ENCODE measurements at places on chromosomes 12 and 14.

DNA sequence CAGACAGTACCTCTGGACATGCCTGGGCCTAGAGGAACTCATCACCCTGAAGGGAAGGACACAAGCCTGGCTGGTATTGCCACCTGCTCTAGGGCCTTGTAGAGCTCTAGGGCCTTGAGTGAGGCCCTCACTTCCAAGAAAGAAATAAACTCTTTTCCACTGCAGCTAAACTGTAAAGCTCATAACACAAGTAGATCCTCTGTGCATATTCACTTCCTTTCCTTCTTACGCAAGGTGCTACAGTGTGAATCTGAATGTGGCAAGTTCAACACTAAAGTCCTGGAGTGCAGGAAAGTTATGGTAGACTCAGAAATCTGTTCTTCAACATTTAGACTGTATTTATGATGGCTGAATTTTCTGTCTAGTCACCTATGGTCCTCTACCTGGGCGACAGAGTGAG lies 14.5 kb downstream of the RNASE3 start:
- H3K4me3 ChIP-seq: no peak overlapping the region
- no peak for DNase-seq
- no peaks in the 10 kb centered on the region for H3K4me1 ChIP-seq

- no peak overlapping the region for H3K4me3 ChIP-seq
- DNase-seq: no peak
- no peak overlapping the region for H3K27ac ChIP-seq
- H3K27me3 ChIP-seq: no peaks in the 10 kb centered on the region
- H3K4me1 ChIP-seq: peaks cover 18% of the 10 kb centered on the region
Measured at GRCh38 chr14:56205881-56206280, 87.7 kb downstream of the PELI2 start.

- peak overlapping the region; percentile 88 for H3K27ac ChIP-seq
- H3K4me3 ChIP-seq: peak overlapping the region; percentile 82
- H3K27me3 ChIP-seq: no peaks in the 10 kb centered on the region
- peaks cover 27% of the 10 kb centered on the region for H3K36me3 ChIP-seq
Measured at GRCh38 chr14:77458249-77458950, 507 bp downstream of the AHSA1 start.

DNA sequence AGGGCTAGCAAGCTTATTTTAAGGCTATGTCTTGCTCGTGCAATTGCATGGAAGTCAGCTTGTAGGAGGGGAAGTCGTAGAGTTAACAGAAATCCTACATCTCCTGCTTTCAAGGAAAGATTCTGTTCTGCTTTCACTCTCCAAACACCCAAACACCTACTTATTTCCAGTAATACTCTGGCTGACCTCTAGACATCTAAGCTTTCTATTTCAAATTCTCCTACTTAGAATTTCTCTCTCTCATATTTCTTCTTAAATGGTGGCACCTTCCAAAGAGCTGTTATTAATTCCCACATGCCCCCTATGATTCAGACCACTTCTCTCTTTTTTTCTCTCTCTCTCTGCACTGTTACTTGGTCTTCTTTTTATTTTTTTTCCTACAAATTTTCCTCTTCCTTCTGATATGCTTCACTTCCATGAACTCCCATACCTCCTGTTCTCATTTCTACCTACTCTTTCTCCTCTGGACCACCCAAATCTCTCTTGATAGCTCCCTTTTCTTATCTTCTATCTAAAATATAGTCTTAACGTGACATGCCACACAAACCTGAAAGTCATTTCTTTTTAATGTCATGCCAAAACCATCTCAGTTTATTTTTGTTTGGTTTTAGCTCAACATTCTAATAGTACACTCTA lies 90.8 kb downstream of the RPS6KA5 start:
- no peaks in the 10 kb centered on the region for H3K4me1 ChIP-seq
- H3K27ac ChIP-seq: no peak overlapping the region
- DNase-seq: no peak
- no peak overlapping the region for H3K4me3 ChIP-seq
- no peaks in the 10 kb centered on the region for H3K27me3 ChIP-seq

DNA sequence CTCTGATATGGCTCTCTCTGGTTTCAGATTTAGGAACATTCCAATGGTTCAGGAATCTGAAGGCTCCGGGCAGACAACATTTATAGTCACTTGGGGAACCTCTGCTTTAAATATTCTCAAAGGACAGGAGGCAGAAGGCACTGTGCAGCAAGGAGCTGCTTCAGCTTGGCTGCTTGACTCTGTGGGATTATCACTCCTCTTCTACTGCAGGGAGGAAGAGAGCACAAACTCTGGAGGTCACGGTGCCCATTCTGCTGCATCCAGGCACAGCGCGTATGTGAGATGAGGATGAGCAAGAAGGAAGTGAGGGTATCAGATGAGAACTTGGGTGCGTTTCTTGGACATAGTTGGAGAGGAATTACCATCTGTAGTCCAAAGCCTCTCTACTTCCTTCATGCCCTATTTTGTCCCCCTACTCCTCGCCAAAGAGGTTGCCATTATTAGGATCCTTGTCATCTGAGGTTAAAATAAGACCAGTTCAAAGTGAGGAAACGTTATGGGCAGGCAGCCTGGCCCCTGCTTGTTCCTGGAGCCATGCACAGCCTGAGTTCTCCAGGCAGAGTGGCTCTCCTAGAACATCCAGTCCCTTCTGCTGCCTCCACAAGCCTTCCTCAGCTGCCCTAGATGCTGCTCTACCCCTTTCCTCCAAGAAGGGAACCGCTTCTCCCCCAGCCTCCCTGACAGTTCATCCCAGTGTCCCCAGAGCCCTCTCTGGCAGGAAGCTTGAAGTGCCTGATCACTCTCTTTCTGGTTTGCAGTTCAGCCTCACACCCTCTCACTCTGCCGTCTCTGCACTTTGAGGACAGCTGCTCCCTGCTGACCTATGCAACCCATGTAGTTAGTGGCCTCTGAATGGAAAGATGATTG lies 12.5 kb downstream of the FGF6 start:
- no peak overlapping the region for H3K4me3 ChIP-seq
- H3K36me3 ChIP-seq: no peaks in the 10 kb centered on the region
- no peaks in the 10 kb centered on the region for H3K27me3 ChIP-seq

GRCh38 chr14:95265106-95266094 lies 54.3 kb downstream of the CLMN start:
- H3K27me3 ChIP-seq: no peaks in the 10 kb centered on the region
- DNase-seq: peak; percentile 16
- H3K27ac ChIP-seq: no peak overlapping the region
- H3K4me3 ChIP-seq: no peak overlapping the region
- H3K36me3 ChIP-seq: no peaks in the 10 kb centered on the region

- no peaks in the 10 kb centered on the region for H3K36me3 ChIP-seq
- no peak overlapping the region for H3K4me3 ChIP-seq
- DNase-seq: no peak
- no peaks in the 10 kb centered on the region for H3K4me1 ChIP-seq
- no peak overlapping the region for H3K27ac ChIP-seq
- H3K27me3 ChIP-seq: no peaks in the 10 kb centered on the region
Measured at GRCh38 chr14:21974741-21975140, 301.1 kb upstream of the OR4E1 start.

DNA sequence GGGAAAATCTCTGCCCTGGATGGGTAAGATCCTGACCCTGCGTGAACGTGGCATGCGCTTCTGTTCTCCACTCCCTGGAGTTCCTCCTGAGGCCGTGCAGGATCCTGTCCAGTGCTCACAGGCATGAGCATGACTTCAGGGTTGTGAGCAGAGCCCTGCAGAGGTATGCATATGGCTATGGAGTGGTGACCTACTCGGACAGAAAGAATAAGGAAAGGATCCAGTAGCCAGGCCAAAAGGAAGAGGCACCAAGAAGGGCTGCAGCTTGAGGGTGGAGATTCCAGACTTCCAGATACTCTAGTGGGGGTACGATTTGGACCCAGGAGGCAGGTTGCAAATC lies 20.8 kb upstream of the CD27 start:
- no peak for DNase-seq
- no peaks in the 10 kb centered on the region for H3K36me3 ChIP-seq

DNA sequence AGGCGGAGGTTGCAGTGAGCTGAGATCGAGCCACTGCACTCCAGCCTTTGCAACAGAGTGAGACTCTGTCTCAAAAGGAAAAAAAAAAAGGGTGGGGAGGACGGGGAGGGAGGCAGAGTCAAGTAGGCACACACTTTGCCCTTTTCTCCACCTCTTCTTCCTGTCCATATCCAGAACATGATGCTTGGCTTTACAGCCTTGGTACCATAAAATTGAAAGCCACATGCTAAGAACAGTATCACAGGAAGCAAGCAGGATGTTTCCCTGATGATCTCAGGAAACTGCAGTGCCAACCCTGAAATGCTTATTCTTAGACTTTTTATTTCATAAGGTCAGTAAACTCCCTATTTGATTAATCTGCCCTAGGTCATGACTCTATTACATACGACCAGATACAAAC lies 32.5 kb upstream of the YAF2 start:
- no peak overlapping the region for H3K4me3 ChIP-seq
- H3K36me3 ChIP-seq: no peaks in the 10 kb centered on the region
- no peaks in the 10 kb centered on the region for H3K4me1 ChIP-seq
- H3K27ac ChIP-seq: no peak overlapping the region
- no peak for DNase-seq
- no peaks in the 10 kb centered on the region for H3K27me3 ChIP-seq

DNA sequence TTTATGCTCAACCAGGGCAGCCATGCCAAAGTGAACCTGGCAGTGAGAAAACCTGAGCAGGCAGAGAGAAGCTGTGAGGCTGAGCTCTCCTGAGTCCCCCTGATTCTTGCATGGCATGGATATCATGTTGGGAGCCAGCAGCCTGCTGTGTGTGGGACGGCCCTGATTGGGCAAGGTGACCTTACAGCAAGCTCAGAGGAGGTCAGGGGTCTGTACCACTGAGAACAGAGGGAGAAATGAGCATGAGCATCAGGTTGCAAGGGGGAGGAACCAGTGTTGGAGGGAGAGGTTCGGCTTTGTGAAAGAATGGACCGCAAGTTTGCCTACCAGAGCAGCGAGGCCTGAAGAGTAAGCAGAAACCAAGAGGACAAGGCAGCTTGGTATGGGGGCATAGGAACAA lies 59.1 kb upstream of the PTGR2 start:
- H3K27me3 ChIP-seq: no peaks in the 10 kb centered on the region
- peaks cover 49% of the 10 kb centered on the region for H3K4me1 ChIP-seq
- H3K27ac ChIP-seq: no peak overlapping the region

- H3K4me1 ChIP-seq: no peaks in the 10 kb centered on the region
- H3K4me3 ChIP-seq: no peak overlapping the region
- DNase-seq: no peak
- no peak overlapping the region for H3K27ac ChIP-seq
Measured at GRCh38 chr12:5201554-5202218, 158.0 kb downstream of the KCNA5 start.

DNA sequence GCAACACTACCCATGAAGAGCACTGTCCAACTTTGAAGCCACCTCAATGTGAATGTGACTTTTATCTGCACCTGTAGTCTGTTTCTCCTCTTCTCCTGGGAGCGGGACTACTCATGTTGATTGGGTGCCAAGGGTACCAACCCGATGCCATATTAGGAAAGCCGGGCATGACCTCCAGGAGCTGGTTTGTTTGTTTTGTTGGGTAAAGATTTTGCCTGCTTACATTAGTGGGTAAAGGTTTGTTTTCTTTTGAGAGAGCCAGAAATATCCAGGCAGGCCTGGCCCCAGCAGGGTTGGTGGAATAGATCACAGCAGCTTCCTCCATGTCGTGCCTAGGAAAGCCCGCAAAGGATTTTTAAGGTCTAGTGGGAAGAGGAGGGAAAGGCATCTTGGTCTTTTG lies 19.7 kb upstream of the ITPK1 start:
- no peaks in the 10 kb centered on the region for H3K36me3 ChIP-seq

DNA sequence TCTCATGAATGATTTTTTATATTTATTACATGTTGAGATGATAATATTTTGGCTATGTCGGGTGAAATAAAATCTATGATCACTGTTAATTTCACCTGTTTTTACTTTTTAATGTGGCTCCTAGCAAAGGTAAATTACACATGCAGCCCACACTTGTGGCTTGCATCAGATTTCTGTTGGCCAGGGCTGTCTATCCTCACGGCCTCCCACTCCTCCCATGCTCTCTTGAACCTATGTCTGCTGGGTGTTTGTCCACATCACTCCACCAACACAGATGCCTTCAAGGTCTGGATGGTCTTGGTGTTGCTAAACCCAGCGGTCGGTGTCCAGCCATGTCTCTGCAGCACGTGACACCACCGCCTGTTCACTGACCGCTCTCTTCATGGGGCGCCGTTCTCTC lies 339.4 kb upstream of the FKBP4 start:
- H3K4me3 ChIP-seq: no peak overlapping the region
- no peak overlapping the region for H3K27ac ChIP-seq
- DNase-seq: no peak
- H3K36me3 ChIP-seq: peaks cover 15% of the 10 kb centered on the region

- no peak overlapping the region for H3K4me3 ChIP-seq
- H3K27ac ChIP-seq: no peak overlapping the region
- DNase-seq: no peak
- H3K36me3 ChIP-seq: no peaks in the 10 kb centered on the region
- no peaks in the 10 kb centered on the region for H3K27me3 ChIP-seq
Measured at GRCh38 chr12:42612231-42612613, 22.7 kb upstream of the PRICKLE1 start.

DNA sequence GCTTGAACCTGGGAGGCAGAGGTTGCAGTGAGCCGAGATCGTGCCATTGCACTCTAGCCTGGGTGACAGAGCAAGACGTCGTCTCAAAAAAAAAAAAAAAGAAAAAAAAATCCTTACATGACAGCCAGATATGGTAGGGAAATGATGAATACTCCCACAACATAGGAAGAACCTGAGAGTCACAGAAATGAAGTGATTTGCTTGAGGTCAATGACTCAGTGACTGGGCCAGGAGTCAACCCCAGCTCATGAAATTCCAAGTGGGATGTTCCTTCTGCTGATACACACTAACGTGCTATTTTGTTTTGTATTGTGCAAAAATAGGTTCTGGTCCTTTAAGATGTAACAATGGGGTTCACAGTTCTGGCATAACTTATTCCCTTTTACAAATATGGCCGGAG lies 9.0 kb downstream of the RHOF start:
- H3K36me3 ChIP-seq: no peaks in the 10 kb centered on the region
- no peak for DNase-seq
- H3K27me3 ChIP-seq: no peaks in the 10 kb centered on the region
- H3K4me3 ChIP-seq: no peak overlapping the region

DNA sequence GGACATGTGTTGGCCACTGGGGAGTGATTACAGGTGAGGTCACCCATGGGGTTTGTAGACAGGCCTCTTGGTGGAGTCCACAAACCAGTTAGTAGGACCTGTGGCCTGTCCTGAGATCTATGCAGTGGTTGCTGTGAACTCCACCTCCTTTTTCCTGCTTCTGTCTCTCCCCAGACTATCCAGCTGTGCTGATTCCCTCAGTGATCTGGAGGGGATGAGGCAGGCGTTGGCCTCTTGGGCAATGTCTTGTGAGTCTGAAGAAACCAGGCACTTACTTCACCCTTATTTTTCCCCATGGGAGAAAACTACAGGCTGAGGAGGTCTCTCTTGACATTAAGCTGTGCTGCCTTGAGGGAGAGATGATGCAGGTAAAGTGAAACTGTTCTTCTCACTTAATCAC lies 257.2 kb upstream of the PRICKLE1 start:
- no peaks in the 10 kb centered on the region for H3K4me1 ChIP-seq
- no peaks in the 10 kb centered on the region for H3K36me3 ChIP-seq
- no peak overlapping the region for H3K27ac ChIP-seq
- H3K27me3 ChIP-seq: no peaks in the 10 kb centered on the region

Data from thoracic aorta (tissue), 2 donors.